HS-27A (cell line): ENCODE measurements at places on chromosomes 13 and 19.

GRCh38 chr13:69755101-69755500, 352.5 kb upstream of the ATXN8OS start:
- DNase-seq = no peak

DNA sequence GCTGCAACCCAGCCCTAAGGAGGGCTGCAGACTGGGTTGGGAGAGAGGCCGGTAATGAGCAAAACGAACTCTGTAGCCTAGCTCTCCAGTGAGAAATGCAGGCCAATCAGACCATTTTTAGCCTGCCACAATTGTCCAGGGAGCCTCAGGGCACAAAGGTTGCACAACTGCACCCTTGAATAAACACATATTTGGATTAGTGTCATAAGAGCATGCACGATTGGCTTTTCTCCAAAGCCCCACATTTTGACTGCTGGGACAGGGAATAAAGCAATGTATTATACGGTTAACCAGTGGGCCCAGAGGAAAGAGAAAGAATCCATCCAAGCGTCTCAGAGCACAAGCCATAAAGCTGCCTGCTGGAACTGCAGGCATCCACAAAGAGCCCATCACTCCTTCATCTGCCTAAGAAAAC, 729.4 kb upstream of the SGCG start:
- no peak for DNase-seq

DNA sequence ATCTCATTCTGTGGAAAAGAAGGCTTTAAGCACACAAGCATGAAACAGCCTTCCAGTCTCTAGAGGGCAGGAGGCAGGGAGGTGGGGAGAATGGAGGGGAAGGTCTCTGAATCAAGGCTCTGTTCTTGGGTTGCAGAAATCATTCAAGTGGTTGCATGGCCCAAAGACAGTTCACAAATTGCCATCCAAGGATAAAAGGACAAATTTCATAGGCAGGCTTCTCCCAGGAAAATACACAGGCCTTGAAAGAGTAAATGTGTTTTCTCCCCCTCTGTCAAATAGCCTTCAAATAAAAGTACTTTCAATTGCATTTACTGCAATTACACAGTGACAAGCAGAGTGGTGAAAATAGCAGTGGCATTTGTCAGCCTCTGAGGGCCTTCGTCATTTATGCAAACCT, 450.8 kb downstream of the DCT start:
- DNase-seq = no peak

DNA sequence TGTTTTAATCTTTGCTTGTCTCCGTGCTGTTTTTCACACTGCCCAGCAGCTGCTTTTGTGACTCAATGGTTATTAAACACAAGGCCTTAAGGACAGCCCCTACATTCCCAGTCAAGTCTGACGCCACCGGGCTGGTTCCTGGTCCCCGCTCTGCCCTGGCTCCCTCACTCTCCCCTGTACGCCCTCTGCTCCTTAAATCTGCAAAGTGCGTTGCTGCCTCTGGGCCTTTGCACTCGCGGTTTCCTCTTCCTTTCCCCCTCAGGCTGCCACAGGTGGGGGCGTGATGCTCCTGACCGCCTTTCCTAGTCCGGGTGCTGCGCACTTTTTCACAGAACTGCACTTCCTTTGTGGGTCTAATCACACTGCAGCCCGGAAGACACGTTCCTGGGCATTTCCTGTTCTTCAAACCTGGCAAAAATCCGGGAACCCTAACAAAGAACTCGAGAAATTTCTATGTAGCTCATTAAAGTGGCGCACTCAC, 25.6 kb downstream of the NOSIP start:
- no peak for DNase-seq

DNA sequence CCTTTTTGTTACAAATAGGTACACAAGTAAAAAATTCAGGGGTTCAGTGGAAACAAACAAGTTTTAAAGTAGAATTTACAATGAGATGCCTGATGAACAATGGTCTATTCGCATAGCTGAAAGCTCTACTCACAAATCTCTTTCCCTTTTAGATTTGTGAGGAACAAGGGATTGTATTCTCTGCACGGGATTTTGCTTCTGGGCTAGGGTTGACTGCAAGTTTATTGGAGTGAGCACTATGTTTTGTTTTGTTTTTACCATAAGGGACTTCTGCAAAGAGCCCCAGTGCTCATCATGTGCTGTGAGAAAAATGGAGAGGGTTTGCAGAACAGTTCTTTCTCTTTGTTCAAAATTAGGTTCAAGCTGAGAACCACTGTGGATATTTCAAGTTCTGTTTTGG, 160.5 kb downstream of the DLEU7 start:
- DNase-seq = no peak

- no peak for DNase-seq
These were observed 54.5 kb upstream of the TPM4 start for GRCh38 chr19:16021796-16022195.

GRCh38 chr19:16091546-16092475, 15.5 kb downstream of the TPM4 start:
- no peak for DNase-seq

GRCh38 chr13:47407808-47408207, 511.0 kb upstream of the HTR2A start:
- DNase-seq = no peak

GRCh38 chr19:1365319-1366269, 18.1 kb upstream of the NDUFS7 start:
- no peak for DNase-seq

GRCh38 chr19:8334458-8335342, 8.4 kb downstream of the KANK3 start:
- no peak for DNase-seq

- no peak for DNase-seq
These were observed 57.5 kb downstream of the RAB20 start for GRCh38 chr13:110503979-110504499.

DNA sequence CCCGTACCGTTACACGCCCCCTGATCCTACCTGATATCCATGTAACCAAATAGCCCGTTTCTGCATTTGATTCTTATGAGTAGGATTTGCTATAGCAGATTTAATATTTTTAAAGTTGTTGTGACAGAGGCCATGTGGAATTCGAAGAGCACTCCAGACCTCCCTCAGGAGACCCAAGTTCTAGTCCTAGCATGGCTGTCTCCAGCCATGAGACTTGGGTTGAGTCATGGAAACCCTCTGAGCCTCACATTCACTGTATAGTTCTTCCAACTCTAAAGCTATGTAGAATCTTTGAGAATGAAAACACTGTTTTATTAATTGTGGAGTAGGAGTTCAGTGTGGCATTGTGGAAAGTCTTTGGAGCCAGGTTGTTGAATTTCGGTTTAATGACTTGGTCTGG, 8.0 kb upstream of the GPR183 start:
- DNase-seq = no peak

DNA sequence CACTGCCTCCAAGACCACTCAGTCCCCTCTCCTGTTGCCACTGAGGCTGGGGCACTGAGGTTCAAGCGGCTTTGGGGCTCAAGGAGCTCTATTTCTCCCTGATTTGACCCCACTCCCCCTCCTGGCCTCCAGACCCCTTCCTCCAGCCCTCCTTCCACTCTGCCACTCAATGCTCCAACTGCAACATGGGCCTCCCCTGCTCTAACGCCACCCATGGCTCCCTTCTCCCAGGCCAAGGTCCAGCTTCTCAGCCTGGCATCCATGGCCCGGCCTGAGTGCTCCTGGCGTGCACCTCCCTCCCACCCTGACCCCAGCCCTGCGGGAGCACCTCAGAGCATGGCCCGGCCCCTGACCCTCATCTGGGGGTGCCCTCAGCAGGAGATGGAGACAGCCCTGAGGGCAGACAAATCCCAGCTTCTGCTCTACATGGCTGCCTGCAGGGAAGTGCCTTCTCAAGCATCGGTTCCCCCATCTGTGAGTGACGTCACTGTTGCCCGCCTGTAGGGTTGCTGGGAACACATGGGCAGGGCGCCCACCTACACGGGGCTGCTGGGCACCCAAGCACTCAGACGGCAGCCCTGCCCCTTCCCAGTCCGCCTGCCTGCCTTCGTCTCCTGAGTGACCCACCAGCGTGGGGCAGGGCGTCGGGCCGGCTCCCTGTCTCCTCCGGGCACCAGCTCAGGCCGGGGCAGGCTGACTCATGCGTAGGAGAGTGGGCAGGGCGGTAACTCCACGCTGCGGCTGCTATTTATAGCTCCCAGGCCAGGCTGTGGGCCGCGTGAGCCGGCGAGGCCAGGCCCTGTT, 1.6 kb upstream of the DIRAS1 start:
- DNase-seq = peak; percentile 15

DNA sequence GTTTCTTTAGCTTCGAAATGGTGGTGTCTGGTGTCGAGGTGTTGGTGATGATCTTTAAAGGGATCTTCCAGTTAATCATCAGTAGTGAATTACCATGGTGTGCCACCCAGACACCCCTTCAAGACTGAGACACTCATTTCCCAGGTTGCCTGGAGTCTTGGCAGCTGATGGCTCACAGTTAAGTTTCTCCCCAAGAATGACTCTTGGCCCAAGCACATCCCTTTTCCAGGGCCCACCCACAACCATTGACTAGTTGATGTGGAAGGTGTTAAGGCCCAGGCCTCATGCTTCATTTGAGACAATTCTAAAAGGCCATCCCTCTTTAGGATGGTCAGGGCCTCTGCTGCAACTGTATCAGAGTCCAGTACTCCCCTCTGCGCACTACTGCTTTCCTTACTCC, 145.5 kb downstream of the FOXO1 start:
- DNase-seq = no peak

DNA sequence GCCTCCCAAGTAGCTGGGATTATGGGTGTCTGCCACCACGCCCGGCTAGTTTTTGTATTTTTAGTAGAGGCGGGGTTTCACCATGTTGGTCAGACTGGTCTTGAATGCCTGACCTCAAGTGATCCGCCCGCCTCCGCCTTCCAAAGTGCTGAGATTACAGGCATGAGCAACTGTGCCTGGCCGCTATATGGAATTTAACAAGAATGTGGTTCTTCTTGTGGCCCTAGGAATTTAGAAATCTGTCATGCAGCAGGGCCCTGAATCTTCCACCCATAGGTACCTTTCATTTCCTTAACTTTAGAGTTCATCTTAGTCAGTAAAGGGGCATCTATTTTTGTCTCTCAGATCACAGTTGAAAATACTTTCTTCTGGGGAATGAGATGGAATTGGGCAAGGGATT, 25.6 kb upstream of the NDFIP2 start:
- peak; percentile 41 for DNase-seq

DNA sequence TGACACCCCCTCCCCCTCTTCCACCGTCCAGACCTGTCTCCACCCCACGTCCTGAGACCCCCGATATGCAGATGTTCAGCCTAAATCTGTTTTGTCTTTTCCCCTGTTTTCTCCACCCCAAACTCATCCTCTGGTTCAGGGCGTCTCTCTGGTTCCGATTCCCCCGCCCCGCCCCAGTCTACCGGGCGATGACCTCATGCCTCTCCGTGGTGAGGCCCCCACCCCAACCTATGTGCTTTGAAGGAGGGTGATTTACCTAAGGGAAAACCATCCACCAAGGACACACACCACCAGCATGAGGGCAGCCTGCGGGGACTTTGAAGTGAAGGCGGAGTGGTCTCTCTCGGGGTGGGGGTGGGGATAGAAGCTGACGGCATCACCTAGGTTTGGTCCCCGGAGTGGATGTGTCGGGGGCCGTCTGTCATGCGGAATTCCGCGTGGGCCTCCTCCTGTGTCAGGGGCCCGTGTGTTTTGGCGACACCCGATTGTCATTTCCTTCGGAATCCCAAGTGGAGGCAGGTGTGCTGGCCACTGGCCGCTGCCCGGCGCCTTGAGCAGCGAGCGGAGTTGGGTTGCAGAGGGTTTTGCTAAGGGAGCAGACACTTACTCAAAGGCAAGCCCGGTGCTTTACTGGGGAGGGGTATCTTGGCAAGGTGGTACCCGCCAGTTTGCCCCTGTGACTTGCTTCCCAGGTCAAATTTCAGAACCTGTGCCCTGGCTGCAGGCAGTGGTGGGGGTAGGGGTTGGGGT, 1.4 kb downstream of the FZR1 start:
- DNase-seq = no peak

- no peak for DNase-seq
These were observed 338.9 kb downstream of the TEX29 start for GRCh38 chr13:111659219-111659775.

GRCh38 chr19:53183146-53183764, 9.9 kb downstream of the ZNF665 start:
- peak; percentile 62 for DNase-seq

DNA sequence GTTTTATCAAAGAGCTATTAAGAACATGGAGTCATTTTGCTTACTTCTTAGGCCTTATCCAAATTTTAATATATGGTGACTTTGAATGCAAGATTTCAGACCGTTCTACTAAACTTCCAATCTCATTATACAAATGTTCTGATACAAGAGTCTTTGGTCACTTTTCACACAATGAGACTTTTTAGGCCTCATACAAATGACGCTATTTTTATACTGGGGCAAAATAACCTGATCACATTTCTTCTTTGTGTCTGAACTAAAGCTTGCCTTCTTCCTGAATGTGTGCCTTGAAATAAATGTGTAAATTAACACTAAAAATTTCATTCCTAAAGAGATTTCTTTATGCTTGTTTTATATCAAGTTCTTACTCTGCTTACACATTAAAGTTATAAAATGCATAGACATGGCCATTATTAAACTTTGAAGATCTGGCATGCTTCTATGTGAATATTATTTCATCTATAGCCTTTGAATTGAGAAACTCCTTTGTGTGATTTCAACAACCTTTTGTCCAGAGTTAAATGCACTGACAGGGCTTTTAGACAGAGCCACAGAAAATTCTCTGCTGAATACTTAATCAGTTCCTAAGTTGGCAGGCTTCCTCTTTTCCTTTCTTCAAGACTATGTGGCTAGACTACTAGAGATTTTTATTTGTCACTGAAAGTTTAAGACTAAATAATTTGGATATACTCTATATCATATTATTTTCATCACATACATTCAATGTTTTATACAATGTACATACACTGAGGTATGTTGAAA, 86.1 kb downstream of the EDNRB start:
- DNase-seq = no peak
